ENCODE measurements at places on chromosomes 12 and 14. TPM values are rescaled to one million over a fixed set of nuclear protein-coding genes. Genes with fewer than 3 reads are reported as not detected.

The ITPK1 gene
- 18.1 TPM for total RNA-seq

The FAM181A gene
- total RNA-seq: not detected

The RD3L gene
- total RNA-seq: not detected

The CCDC88C gene
- total RNA-seq: under 0.01 TPM

The ZC2HC1C gene
- total RNA-seq: 1.2 TPM

The ACRBP gene
- total RNA-seq: 0.26 TPM

The IAPP gene
- not detected for total RNA-seq

The TRPV4 gene
- total RNA-seq: 4.8 TPM

The EML5 gene
- total RNA-seq: 0.13 TPM

The CDKN1B gene
- total RNA-seq: 34.9 TPM

The HOXC9 gene
- total RNA-seq: 9.8 TPM

The RPGRIP1 gene
- not detected for total RNA-seq

The KRT77 gene
- total RNA-seq: not detected

The RND1 gene
- 0.22 TPM for total RNA-seq

The COX6A1 gene
- 265 TPM for total RNA-seq

The PDZRN4 gene
- 0.13 TPM for total RNA-seq

The BCL11B gene
- total RNA-seq: not detected

The MGAT4C gene
- total RNA-seq: not detected

The ACOT4 gene
- total RNA-seq: 2.2 TPM

The WASHC3 gene
- 120 TPM for total RNA-seq

The LPAR5 gene
- total RNA-seq: not detected

The ENDOU gene
- 0.11 TPM for total RNA-seq

The TCL1B gene
- total RNA-seq: not detected

The TAS2R31 gene
- 11.8 TPM for total RNA-seq

The GALNT9 gene
- 2.4 TPM for total RNA-seq

The KRT5 gene
- not detected for total RNA-seq

The DBX2 gene
- not detected for total RNA-seq

The HOXC12 gene
- total RNA-seq: not detected

The PZP gene
- not detected for total RNA-seq

The GARIN6 gene
- total RNA-seq: not detected

The ART4 gene
- total RNA-seq: 0.11 TPM

The FGF23 gene
- not detected for total RNA-seq

The ZFC3H1 gene
- total RNA-seq: 66.0 TPM

The GDF3 gene
- total RNA-seq: not detected

The CCER1 gene
- total RNA-seq: not detected

The ARHGEF25 gene
- total RNA-seq: 16.2 TPM

The SLC7A8 gene
- 98.6 TPM for total RNA-seq

The SNRPF gene
- 9.1 TPM for total RNA-seq

The IL26 gene
- total RNA-seq: 4.5 TPM

The SPATA7 gene
- 25.3 TPM for total RNA-seq
